ENCODE measurements at places on chromosomes 11 and 22.

DNA sequence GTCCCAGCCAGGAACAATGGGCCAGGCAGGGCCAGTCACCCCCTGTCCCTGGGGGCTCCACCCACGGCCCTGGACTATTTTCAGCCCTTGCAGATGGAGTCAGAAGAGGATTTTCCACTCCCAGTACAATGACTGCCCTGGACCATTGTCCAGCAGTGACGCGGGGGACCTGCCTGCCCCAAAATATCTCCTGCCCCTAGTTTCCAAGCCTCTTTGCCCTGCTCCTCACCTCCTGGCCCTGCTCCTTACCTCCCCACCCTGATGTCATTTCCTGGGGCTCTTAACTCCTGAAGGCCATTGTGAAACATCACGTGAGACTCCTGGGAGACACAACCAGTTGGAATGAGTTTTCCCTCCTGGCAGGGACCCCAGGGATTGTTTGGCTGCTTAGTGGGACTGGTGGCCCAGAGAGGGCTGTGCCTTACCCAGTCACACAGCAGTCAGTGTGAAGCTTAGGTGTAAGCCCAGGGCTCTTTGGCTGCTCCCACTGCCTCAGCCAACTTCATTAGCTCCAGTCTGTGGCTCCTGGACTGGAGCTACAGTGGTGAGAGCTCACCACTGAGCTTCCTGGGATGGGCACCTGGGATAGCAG, 22.2 kb downstream of the P2RY2 start:
- DNase-seq, result no peak

DNA sequence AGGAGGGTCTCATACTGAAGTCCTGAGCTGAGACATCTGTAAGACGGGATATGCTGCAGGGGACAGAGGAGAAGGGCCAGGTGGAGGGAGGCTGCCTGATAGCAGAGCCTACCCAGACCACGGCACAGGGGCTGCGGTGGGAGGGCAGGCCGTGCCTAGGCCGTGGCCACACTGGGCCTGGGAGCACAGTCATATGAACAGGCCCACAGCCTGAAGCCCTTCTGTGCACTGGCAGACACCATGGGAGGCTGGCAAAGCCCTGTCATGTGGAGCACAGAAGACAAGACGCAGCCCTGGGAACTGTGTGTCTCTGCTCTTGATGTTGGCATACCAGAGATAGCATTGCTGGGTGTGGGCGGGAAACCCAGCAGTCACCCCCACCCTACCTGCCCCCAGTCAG, 3.3 kb downstream of the SPATA19 start:
- no peak for DNase-seq

DNA sequence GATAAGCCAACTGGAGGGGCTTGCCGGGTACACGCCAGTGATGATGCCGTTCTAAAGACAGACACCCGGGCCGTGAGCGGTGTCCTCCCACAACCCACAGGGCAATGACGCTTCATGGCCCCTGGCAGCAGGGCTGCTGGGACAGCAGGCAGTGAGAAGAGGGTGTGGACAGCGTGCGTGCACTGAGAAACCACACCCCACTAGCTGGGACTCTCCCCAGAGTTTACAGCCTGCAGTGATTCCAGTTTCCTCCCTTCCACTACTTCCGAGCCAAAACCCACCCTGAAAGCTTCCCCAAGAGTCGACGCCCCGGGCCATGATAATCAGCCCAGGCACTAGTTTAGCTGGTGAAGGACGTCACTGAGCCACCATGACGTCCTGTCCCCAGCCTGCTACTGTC, 29.2 kb downstream of the CPT1A start:
- no peak for DNase-seq

GRCh38 chr11:66363805-66364535, 7.6 kb downstream of the SLC29A2 start:
- no peak for DNase-seq

DNA sequence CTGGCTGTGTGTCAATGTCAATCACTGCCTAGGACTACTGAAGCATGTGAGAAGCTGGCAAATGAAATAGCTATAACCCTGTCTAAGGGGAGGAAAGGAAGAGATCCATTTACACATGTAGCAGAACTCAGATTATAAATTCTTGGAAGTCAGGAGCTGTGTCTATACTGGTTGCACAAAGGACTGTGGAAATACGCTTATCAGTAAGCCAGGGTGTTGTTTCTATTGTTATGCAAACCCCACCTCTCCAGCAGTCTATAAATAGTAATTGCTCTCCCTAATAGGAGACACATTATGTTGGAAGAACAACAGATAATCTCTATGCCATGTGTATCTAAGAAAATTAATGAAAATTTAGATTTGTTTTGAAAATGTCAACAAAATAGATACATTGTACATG, 693.4 kb upstream of the CCDC90B start:
- DNase-seq, result no peak

GRCh38 chr22:49930596-49931412, 12.4 kb downstream of the CRELD2 start:
- DNase-seq, result peak; percentile 35

DNA sequence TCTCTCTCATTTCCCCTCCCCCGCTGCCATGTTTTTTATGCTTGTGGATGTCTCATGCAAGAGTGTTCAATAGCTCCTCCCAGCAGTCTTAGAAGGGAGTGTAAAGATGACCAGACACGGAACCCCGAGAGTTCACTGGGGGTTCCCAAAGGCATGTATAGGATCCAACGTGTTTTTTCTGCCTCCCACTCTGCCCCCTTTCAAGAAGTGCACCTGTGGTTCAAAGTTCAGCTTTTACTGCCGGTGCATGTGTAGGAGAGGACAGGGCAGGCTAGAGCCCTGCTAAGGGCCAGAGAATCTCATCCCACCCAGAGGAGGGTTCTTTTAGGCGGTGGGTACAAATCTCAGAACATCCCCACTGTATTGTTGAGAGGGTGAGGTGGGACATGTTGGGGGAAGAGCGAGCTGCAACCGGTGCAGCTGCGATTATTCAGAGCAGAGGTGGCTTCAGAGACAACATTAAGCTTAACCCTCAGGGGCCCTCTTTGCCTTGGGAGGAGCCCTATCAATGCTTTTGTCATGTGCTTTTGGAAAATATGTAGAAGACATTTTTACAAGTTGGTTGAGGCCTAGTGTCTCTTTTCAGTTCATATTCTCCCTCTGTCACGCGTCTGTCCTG, 14.5 kb downstream of the MIF start:
- no peak for DNase-seq

GRCh38 chr11:44673688-44674087, 53.1 kb upstream of the TSPAN18 start:
- DNase-seq, result no peak

DNA sequence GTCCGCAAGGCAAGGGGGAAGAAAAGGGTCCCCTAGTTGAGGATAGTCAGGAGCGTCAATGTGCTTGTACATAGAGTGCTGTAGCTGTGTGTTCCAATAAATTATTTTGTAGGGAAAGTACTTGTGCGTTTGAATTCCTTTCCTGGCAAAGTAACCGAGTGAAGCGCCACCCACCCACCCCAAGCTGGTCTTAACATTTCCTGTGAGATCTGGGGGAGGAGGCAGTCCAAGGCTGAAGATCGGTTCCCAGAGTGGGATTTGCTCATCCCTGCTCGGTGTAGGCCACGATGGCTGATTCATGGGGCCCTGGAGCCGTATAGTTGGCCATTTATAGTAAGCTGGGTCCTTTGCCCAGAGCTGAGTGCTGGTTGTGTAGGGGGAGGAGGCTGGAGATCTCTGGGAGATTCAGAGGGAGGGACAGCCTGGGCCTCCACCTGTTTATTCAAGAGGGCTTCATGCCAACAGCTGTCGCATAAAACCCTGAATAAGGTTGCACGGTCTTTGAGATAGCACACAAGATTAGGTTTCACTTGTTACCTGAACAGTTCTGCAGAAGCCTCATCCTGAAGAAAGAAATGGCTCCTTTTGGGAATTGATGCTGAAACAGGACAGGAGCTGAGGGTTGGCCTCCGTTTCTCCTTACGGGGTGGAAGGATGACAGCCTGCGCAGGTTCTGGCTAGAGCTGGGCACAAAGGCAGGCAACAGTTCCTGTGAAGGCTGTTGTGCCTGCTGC, 2.4 kb downstream of the ATF4 start:
- no peak for DNase-seq

- DNase-seq, result no peak
Measured at GRCh38 chr11:119989159-119989821, 148.6 kb downstream of the TRIM29 start.

GRCh38 chr11:111336062-111336461, 37.7 kb downstream of the POU2AF3 start:
- no peak for DNase-seq
